H4 (cell line): ENCODE measurements at places on chromosomes 11 and 22. TPM values are rescaled to one million over a fixed set of nuclear protein-coding genes. Genes with fewer than 3 reads are reported as not detected.

OR2D2 gene
- not detected in 2 replicates for total RNA-seq

- DNase-seq, result peak; percentile 13
These were observed 77.7 kb downstream of the MORC2 start for GRCh38 chr22:30890686-30891442.

MMP27 gene
- total RNA-seq, result not detected in 2 replicates

DNA sequence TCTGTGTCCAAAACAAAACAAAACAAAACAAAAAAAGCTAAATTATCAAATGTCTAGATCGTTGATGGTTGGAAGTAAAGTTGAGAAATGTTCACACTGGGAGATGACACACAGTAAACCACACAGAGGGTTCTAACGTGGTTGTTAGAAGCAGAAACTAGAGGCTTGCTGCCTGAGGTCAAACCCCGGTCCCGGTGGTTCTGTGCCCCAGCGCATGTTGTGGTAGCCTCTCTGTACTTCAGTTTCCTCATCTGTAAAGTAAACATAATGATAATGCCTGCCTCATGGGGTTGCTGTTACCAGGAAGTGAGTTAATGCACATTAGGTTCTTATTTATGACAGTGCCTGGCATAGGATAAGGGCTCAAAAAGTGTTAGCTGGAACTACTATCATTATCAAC lies 33.4 kb downstream of the PPARA start:
- no peak for DNase-seq

GRCh38 chr11:73384872-73385689 lies 8.9 kb downstream of the RELT start:
- DNase-seq, result peak; percentile 48

KIAA1671 gene
- 1.7 and 3.2 TPM in 2 replicates for total RNA-seq
